ENCODE measurements at places on chromosomes 7 and 10.
A peak's percentile ranks its signal among the peaks of the same experiment; 100 is the strongest.

- no peak for DNase-seq
These were observed 130.1 kb downstream of the NT5C2 start for GRCh38 chr10:103062854-103063590.

DNA sequence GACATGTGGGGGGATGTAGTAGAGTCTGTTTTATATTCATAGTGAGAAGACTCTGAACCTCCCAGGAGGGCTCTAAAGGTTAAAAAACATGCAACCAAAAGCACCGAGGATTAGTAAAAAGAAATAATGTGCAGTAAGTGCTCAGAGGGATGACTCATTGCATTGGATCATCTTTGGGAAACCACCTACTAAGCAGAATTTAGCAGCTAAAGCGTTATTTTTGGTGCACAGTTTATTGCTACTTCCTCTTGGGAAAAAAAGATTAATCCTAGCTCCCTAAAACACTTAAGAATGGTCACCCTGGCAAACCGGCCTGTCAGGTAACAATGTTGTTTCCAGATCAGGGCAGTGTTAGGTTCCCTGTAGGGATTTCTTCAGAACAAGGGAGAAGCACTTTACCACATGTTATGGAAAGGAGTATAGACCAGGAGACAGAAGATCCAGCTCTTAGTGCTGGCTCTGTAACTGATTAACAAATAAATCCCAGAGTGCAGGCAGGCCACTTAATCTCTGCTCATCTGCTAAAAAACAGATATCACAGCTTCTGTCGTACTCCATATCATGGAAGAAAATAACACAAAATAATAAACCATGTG, 44.8 kb upstream of the FAM133B start:
- no peak for DNase-seq

DNA sequence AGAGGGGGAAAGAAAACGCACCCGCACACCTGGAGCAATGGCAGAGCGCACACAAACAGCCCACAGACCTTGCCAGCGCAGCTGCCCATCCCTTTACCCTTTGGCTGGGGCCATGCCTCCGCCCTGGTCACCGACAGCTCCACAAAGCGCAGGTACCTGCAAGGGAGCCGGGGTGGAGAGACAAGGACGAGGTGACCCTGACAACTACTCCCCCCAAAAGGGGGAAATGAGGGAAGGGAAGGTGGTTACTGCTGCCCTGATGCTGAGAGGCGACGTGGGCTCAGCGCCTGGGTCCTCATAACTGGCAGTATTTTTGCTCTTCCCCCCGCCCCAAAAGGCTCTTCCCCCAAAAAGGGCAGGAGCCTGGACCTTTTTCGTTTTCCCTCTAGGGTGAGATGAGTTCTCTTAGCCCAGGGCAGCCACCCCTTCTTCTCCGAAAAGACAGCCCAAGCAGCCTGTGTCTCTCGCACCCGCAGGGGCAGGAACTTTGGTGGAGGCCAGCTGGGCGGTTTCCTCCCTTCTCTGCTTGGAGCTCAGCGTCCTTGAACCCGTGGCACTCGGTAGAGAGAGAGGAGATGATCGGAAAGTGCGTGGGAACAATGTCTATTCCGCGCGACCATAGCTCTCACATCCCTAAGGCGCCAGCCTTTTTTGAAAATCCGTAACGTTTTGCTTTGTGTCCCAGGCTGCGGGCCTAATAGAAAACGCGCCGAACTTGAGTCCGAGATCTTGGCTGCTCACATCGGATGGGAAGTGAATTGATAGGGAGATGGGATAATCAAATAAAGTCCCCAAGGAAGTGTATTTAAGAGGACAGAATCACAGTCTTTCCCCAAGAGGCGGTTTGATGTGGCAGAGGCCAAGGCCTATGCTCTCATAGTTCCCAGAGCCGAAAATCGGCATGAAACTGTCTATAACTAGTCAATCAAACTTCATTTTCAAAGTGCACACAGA, 1.0 kb downstream of the NKX2-3 start:
- DNase-seq: no peak

DNA sequence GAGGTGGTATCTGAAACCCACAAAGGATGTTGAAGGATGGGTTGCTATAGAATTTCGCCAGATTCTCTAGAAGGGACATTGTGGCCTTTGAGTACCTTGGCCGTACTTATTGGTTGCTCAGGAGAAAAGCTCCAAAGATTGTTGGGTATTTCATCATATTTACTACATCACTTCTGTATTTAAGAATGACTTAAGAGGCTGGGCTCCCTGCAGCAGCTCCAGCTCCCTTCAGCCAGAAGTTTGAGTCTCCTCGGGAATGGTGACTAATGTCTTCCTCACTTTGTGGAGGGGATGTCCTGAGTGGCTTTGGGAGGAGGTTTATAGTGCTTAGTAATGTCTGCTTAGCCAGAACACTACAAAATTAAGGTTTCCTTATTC, 18.1 kb downstream of the MINDY4 start:
- DNase-seq: no peak

GRCh38 chr10:59433720-59434428, 71.5 kb upstream of the FAM13C start:
- DNase-seq: no peak

DNA sequence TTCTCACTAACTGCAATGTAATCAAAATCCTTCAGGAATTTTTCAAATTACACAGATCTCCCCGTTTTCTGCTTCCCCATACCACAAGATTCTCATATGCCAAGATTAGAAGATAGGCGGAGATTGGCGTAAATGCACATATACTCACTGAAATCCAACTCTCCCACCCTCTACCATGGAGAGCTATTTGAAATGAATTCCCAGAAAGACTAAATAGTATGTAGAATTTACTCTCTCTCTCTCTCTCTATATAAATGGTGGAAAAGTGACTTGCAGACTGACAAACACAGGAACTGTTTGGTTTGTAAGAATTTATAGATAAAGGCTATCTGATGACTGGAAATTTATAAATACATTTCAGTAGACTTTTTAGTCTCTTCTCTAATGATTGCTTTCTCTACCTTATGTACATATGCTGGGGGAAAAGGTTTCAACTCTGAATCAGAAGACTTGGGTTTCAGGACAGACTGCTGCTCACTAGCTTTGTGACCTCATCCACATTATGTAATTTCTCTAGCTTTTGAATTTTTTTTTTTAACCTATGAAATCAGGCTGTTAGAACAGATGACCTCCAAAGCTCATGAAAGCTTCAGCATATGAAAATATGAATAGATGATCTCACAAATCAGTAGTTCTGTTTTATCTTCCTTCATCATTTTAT, 67.8 kb upstream of the CSTF2T start:
- no peak for DNase-seq

DNA sequence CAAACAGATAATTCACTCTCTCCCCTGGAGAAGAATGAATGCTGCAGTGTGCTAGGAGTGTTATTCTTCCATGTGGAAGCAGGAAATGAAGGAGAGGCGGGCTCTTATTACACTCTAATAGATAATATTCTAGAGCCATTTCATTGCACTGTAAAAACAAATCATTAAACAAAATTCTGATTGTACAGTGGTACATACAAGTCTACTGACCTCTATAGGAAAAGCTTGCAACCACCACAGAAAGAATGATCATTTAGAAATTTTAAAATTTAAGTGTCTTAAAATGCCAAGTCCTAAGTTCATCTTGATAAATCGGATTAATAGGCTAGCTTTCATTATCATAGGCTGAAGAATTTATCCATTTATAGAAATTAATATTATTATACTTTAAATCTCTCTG, 960.3 kb upstream of the LRRN3 start:
- peak; percentile 1 for DNase-seq

DNA sequence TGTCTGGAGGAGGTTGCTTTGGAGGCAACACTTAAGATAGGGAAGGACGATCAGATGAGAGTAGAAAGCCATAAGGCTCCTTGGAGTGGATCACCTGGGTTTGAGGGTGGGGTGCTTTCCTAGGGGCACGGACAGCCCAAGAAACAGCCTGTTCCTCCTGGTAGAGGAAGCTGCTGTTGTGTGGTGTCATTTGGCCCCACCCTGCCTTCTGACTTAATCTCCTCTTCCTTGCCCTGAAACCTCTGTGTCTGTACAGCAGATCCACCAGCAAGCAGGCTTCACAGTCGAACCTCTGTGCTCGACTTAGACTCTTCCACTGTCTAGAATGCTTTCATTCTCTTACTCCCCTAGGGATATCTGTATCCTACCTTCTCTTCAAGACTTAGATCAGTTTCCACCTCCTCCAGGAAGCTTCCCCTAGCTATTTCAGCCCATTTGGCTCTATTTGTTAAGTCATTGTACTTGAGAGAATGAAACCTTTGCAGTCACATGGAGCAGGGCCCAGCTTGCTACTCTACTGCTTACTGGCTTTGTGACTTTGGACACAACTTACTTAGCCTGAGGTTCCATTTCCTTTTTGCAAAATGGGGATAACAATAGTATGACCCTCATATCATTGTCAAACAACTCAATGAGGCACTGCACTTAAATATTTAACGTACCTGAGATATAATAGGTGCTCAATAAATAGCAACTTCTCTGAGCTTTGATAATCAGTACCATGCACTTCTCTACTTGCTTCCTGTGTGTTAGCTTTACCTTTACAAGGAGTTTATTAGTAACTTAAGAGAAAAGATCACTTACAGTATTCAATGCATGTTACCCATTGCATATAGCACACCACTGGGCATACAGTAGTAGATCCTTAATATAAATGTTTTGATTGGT, 5.0 kb downstream of the MXI1 start:
- DNase-seq: no peak
